Stimulated activated CD8-positive, alpha-beta memory T cell treated with anti-CD3 and anti-CD28 coated beads, Interleukin-15, amount 100 ng/mL, for 48 hours (primary cell): ENCODE measurements at places on chromosomes 5 and 9.

DNA sequence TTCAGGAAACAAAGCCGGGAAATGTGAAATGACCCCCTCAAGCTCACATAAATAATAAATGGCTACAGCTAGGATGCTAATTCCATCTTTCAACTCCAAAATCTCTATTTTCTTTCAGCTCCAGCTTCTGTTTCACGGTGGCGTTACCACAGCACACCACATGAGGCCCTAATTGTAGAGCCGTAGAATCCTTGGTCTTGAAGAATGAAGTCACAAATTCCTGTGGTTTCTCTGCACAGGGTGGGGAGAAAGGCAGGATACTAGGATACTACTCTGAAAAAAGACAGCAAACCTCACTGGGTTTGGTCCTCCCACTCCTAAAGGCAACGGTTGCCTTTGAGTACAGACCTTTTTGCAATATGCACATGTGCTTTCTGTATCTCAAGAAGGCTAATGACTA is 13.9 kb upstream of the RARS1 start:
- DNase-seq: no peak

- no peak for DNase-seq
These were observed 51.2 kb upstream of the ZNF608 start for GRCh38 chr5:124797665-124798087.

DNA sequence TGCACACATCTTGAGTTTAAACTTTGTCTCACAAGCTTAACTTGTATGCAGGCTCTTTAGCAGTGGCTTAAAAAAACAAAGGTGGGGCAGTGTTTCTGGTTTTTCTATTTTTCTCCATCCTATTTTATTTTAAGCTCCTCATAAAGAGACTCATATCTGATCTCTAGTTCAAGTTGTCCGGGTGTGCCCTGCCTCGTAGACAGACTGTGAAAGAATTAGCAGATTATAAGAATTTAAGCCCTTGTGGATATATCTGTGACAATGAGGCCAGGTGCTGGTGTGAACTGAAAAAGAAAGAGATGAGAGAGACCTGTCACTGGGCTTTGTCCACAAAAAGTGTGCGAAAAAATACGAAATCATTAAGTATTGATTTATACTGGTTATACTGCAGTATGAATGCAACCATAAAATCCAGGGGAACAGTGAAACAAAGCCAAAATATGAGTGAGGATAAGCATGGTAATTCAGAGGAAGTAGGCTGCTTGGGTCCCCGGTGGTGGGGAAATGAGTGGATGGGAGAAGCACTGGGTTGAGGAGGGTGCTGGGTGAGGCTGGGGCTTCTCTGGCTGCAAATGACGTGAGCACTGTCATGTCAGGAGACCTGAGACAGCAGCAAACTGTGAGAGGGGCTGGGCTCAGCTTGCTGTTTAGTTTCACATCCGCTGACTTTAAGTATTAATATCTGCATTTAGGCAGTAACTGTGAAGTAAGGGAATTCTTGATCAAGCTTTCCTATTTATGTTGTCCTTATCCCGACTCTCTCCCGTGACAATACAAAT is 179.7 kb upstream of the ANKRD55 start:
- DNase-seq: no peak

- DNase-seq: no peak
These were observed 27.3 kb downstream of the AFAP1L1 start for GRCh38 chr5:149298842-149299404.

- DNase-seq: no peak
These were observed 18.7 kb upstream of the HMHB1 start for GRCh38 chr5:143793249-143793648.

DNA sequence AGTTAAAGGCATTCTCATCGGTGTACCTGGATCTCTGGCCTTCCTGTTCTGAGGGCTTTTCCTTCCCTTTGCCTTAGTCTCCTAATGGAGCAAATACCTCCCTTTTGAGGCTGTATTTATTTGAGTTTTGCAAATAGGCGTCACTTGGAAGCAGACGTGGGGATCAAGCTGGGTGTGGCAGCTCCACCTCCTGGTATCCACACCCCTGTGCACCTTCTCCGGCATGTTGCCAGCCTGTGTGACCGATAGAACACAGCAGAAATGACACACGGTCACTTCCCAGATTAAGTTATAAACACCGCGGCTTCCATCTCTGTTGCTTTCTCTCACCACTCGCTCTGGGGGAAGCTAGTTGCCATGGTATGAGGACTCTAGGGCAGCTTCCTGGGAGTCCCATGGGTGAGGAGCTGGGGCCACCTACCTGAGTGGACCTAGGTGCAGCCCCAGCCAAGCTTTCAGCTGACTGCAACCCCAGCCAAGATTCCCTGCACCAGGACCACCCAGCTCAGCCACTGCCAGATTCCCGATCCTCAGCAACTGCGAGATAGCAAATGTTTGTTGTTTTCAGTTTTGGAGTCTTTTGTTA is 214.4 kb upstream of the MVB12B start:
- DNase-seq: no peak

DNA sequence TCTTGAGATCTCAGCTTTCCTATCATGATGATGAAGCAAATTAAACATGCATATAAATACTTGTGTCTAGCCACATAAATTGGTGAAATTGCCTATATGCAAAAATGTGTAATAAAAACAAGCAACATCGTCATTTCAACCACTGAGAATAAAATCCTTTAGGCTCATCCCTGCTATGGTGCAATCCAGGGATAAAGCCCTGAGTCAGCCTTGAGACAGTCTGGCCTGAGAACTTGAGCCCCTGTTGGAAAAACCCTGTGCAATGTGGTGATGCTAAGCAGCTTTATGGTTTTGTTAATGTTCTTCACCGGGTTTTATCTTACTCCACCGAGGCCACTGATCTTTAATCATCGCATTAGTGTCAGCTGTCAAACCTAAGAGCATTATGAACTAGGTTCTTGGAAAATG is 170.5 kb downstream of the DCP2 start:
- no peak for DNase-seq

- DNase-seq: no peak
These were observed 1.6 kb downstream of the ANXA6 start for GRCh38 chr5:151155775-151156506.

GRCh38 chr5:130425424-130425823 is 521.2 kb downstream of the CHSY3 start:
- no peak for DNase-seq

GRCh38 chr9:121924700-121925099 is 168.4 kb downstream of the TTLL11 start:
- no peak for DNase-seq

GRCh38 chr9:114852050-114852594 is 46.3 kb upstream of the TNFSF15 start:
- DNase-seq: no peak

GRCh38 chr5:170444969-170445505 is 55.9 kb upstream of the KCNMB1 start:
- DNase-seq: no peak

- DNase-seq: no peak
These were observed 42.5 kb downstream of the FRMPD1 start for GRCh38 chr9:37693260-37693659.

DNA sequence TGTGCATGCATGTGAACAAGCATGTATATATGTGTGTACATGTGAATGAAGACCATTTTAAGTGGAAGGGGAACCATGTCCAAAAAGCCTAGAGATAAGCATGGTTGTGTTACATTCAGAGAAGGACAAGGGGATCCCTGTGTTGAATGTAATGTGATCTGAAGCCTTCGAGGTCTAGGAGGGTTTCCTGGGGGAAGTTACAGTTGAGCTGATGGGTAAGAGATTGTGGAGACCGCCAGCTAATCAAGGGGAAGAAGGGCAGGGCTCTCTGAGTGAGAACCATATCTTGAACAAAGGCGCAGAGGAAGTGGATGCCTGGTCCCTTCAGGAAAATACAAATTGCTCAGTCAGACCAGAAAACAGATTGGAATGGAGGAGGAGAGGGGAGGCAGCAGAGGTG is 45.5 kb upstream of the TNFSF15 start:
- no peak for DNase-seq

- DNase-seq: no peak
These were observed 75.0 kb upstream of the TNC start for GRCh38 chr9:115192835-115193525.

GRCh38 chr5:107002115-107002514 is 668.6 kb downstream of the EFNA5 start:
- no peak for DNase-seq

DNA sequence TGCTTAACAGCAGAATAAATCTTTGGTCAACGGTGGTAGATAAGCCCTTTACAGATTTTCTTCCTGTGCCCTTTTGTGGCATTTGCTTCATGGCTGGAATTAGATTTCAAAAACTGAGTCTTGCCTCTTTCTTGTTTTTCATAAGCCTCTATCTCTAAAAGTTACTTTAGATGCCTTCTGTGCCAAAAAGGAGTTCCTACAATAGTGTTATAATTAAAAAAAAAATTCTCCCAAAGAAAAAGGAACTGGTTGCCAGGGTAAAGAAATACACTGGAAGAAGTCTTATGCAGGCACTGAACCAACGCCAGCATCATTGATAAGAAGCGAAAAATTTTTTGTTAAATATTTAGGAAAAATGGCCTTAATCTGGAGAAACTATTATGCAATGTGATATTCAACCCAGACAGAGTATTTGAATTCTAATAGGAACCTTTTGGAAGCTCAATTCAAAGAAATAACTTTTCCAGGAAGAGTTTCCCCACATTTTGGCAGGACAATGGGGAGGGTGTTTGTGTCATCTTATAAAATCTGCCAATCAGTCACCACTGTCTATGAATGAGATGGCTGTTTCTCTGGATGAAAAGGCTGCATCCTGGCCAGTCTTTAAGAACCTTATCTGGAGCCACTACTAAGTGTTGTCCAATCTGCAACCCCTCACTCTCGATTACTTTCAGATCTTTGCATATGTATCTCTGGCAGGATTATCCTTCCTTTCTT is 608.1 kb downstream of the PDE4D start:
- no peak for DNase-seq

DNA sequence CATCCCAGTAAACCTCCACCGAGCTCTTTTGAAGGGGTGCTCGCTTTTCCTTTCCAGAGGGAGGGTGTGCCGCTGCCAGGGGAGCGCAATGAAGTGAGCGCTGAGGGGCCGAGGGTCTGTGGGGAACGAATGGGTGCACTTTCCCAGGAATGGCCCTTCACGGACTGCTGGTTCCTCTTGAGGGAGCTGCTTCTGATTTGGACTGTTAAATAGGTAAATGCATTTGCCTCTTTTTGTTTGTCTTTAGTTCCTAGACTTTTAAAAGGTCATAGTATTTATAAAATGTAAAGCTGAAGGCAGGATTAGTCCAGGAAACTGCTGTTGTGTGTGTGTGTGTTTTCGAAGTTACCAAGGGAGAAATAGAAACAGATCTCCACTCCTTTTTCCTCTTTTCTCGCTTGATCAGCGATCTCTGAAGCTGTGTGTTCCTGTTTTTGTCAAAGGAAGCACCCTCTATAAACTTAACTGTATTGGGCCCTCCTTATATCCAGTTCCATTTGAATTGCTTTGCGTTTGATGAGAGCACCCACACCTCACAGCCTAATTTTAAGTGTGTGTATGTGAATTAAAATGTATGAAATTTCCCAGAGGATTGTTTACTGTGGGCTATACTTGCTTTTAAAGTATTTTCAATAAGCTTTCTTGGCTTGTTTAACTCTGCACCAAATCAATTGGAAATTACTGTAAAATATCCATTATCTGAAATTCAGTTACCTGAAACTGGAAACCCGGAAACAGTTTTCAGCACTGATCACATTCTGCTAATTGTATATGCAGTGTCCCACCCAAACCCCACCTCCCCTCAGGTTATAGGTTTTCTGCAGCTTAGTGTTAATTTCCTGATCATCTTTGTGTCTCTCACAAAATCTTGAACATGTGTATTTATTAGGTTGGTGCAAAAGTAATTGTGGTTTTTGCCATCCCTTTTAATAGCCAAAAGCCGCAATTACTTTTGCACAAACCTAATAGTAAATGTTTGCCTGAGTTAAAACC is 966 bp downstream of the SNX2 start:
- DNase-seq: no peak

DNA sequence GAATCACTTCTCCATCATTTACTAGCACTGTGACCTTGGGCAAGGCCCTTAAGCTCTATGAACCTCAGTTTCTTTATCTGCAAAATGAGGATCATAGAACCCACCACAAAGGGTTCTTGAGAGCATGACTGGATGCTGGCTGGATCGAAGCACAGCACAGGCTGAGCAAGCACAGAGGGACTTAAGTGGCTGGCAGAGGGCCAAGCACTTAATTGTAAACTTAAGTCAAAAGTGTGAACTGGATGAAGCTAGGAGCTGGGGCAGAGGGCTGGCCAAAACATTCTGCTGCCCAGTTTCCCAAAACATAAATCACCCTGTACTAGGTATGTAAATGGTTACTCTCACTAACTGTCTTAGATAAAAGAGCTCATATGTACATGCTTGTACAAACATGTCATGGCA is 112.3 kb upstream of the WWC1 start:
- DNase-seq: no peak

DNA sequence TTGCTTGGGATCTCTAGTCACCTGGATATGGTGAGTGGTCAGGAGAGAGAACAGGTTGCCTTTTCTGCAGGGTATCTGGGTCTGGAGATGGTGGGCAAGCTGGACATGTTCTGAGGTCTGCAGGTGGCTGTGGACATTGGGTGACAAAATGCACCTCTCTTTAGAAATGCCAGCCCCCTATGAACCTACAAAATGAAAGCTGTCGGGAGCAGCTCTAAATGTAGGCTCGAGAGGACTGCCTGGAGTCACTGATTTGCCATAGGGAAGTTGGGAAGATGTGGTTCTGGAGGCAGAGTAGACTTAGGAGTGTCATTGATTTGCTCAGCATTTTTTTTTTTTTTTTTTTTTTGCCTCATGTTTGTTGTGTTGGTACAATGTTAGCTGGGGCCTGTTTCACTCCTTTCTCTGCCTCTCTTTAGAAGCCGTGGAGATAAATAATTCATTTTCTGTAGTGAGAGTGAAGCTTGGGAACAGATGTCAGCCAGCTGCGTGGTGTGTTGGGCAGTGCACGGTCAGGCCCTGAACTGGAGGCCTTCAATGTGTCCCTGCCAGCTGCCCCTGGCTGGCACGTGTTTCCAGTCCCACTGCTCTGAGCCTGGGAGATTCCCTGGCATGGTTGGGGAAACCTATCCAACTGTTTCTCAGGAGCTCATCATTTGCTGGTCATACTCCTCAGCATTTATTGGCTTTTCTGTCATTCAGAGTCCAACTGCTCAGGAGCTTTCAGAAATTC is 5.4 kb downstream of the RGS3 start:
- no peak for DNase-seq
